ENCODE measurements at places on chromosomes 1 and 21.

GRCh38 chr21:34981791-34982190 lies 67.3 kb downstream of the RUNX1 start:
- DNase-seq: no peak

DNA sequence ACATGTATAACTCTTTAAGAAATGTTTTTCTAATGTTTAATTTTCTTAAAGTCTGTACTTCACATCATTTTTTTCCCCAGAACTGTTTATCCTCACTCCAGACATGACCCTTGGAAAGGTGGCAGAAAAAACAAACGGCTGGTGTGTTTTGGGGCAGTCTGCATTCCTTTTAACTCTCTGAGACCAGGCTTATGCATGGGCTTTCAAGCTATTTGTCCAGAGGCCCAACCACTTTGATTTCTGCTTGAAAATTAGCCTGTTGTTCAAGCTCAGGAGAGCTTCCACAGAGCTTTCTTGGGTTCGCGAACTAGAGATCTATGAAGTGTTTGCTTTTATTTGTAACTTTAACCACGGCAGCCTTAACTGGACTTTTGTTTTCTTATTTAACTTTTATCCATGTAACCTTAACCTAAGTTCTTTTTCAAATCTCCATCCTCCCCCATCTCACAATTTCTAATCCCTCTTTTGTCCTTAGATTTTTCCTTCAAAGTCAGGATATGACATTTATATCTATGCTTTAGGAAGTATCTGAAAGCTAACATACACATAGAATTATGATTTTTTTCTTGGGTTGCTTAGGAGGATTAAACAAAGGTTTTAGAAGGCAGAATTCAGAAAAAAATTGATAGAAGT lies 111.8 kb downstream of the FGGY start:
- DNase-seq: no peak

DNA sequence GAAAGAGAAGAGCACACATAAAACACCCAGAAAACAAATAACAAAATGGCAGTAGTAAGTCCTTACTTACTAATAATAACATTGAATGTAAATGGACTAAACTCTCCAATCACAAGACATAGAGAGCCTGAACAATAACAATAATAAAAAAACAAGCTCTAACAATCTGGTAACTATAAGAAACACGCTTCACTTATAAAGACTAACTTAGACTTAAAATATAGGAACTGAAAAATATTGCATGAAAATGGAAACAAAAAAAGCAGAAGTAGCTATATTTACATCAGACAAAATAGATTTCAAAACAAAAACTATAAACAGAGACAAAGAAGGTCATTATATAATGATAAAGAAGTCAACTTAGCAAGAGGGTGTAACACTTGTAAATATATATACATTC lies 83.1 kb upstream of the LYPLAL1 start:
- DNase-seq: no peak

DNA sequence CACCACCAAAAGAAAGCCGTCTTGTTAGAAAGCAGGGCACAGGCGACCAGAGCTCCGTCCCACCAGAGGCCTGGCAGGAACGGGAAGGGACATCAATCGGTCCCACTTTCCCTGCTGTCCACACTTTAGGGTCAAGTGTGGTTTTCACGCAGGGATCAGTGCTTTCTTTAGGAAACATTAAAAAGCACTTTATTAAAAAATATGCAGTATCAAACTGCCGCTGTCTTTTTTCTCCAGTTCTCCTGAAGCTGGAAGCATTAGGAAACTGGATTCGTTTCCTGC lies 437 bp downstream of the IFNLR1 start:
- no peak for DNase-seq

GRCh38 chr1:239816081-239816782 lies 275.5 kb upstream of the FMN2 start:
- no peak for DNase-seq

GRCh38 chr1:156129687-156130577 lies 15.4 kb downstream of the LMNA start:
- peak; percentile 62 for DNase-seq

DNA sequence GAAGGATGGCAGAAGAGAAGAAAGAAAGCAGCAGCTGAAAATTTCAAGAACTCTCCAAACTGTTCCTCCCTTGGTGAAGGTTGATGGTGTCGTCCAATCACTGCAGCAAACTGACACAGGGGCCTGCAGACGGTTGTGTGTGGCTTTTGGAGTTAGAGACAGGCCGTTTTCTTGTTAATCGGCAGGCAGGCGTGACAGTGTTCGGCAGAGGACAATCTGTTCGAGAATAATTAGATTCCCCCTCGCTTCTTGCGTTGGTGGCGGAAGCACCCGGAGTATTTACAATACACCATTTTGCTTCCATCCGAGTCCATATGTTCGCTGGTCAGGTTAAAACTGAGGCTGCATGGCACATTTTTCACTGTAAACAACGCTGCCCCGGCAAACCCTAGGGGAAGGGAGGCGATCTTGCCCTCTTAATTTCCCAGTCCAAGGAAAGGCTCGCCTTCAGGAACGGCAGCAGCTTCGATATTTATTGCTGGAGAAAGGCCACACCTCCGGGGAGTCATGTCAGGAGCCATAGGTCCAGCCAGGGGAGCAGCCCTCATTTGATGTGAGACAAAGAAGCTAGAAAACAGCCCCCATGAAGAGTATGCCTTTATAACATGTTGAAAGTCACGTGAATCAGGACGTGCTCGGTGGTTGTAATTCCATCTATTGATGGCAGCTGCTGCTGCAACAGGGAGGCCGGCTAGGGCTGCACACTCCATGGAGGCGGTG lies 360.1 kb downstream of the SMYD3 start:
- DNase-seq: no peak

DNA sequence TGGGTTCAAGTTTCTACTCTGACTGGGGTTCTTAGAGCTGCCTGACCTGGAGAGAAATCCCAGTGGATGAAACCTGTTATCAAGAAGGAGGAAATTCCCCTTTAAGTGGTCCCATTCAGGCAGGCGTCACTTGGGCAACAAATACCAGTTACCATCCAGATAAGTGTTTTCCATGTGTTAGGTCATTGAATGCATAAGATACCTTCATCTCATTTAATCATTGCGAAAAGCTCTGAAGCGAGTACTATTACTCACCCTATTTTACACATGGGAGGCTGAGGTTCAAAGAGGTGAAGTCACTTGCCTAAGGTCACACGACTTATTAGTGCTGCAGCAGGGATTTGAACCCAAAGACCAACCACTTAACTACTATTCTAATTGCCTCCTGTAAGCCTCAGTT lies 45.5 kb upstream of the RPL11 start:
- DNase-seq: no peak

- no peak for DNase-seq
Measured at GRCh38 chr1:206505702-206506355, 1.5 kb upstream of the RASSF5 start.

- peak; percentile 41 for DNase-seq
Measured at GRCh38 chr1:161792740-161793139, 26.6 kb downstream of the ATF6 start.

GRCh38 chr1:98677288-98677687 lies 15.8 kb downstream of the SNX7 start:
- DNase-seq: no peak

DNA sequence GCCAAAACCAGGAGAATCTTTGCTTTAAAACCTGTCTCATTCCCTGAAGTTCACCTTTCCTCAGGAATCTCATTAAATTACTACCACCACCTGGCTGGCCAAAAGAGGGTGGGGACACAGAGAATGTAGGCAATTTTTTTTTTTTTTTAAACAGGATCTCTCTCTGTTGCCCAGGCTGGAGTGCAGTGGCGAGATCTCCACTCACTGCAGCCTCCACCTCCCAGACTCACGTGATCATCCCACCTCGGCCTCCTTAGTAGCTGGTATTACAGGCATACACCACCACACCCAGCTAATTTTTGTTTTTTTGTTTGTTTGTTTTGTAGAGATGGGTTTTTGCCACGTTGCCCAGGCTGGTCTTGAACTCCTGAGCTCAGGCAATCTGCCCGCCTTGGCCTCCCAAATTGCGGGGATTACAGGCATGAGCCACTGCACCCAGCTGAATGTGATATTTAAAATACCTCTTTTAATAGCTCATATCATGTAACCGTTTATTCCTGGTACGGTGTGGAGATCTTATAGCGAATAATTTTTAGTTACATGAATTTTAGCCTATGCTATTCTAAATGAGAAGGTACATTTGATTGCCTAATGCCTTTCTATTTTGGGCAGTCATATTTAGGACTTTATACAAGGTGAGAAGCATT lies 84.5 kb downstream of the POU2F1 start:
- no peak for DNase-seq

DNA sequence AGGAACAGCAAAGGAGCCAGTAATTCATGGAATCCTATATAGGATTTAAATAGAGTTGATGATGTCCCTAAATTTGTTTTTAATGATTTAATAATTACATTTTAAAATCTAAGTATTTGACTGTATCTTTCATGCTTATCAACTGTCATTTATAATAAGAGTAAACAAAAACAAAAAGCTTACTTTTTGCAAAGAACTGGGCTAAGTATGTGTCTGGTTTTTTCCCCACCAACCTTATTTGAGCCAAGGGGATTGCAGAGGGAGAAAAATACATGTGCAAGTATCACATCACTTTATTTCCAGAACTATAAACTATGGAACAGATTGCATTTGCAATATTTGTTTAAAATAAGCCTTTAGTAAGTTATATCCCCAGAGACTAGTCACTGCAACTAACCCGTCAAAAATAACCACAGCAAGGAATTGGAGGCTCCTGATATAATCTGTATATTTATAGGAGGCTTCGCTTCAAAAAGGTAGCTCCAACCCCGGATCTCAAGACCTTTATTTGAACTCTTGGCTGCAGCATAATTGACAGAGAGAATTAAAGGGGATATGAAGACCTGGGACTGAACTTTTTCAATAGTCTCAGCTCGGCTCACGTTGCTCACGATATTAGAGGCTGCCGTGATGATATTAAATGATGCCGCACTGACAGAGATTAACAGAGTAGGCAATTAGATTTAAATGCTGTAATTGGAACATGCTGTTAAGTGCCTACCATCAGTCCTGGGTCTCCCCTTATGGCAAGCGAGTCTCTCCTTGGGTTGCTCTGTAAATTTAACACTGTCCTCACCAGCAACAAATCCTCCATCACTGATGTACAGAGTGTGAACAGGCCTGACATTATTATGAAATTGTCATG lies 329.1 kb upstream of the NFIA start:
- no peak for DNase-seq

- DNase-seq: no peak
Measured at GRCh38 chr21:20024741-20025140, 973.5 kb upstream of the NCAM2 start.

GRCh38 chr1:112689842-112690237 lies 15.4 kb downstream of the MOV10 start:
- DNase-seq: no peak

GRCh38 chr1:15384301-15384901 lies 25.3 kb upstream of the EFHD2 start:
- no peak for DNase-seq

GRCh38 chr1:109089242-109090015 lies 1.1 kb upstream of the TMEM167B start:
- no peak for DNase-seq

DNA sequence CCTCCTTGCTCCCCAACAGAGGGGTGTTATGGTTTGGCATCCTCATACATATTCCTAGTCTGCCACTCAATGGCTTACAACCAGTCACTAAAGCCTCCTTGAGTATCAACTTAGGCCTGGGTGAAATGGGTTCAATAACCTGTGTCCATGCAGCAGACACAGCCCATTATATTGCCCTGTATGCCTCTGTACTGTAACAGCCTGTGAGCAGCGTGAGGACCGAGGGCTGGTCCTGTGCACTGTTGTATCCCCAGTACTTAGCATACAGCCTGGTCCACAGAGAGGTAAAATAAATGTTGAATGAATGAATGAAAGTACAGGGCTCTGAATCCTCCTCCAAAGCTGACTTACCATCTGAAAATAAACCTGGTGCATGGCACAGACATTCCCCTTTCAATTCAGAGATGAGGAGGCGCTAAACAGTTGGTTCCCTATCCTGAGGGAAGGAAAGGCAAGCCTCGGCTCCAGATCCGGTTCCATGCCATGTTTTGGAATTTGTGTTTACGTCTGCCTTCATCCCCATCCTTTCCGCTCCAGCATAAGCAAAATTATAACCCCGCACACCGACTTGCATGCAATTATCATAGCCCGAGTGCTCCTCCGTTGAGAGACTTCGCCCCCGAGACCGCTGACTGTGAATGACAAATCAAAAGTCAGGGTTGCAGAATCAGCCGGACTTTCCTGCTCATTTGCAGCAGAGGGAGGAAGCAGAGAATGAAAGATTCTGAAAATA lies 45.0 kb upstream of the DNAJC6 start:
- DNase-seq: no peak

GRCh38 chr1:190849346-190849745 lies 371.7 kb upstream of the BRINP3 start:
- DNase-seq: no peak

DNA sequence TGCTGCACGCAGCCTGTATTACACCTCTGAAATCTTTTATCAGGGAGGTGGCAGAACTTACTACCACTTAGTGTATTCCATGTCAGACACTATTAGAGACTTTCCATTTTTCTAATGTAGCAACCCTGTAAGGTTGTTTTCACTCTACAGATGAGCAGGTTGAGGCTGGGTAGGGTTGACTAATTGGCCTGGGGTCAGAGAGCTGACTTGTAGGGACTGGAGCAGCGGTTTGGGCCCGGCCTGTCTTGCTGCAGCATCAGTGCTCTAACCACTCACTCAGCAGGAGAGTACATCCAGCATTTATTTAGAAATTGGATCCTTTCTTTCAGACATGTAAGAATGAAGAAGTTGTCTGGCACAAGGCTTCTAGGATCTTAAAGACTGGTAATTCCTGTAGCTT lies 25.7 kb upstream of the NBL1 start:
- no peak for DNase-seq

DNA sequence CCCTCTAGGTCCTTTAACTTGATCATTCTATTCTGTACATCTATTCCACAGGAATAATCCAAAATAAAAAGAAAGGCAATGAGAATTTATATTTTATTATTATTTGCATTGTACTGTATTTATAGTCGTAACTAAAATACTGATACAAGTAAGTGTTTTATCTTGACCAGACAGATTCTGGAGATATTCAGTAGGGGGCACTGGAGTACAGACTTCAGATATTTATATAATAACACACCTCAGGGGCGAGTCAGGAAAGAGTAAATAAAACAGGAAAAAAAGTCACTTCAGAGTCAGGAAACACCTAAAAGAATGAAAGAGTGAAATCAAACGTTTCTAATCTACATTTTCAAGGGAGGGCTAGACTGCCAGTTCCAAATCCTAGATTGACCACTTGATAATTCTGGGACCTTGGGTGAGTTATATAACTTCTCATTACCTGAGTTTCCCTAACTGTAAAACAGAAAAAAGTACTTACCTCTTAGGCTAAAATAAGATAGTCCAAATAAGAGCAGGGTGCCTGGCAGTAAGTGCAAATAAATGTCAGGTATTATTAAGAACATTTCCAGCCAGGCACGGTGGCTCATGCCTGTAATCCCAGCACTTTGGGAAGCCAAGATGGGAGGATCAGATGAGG lies 31.1 kb upstream of the MTF1 start:
- no peak for DNase-seq

DNA sequence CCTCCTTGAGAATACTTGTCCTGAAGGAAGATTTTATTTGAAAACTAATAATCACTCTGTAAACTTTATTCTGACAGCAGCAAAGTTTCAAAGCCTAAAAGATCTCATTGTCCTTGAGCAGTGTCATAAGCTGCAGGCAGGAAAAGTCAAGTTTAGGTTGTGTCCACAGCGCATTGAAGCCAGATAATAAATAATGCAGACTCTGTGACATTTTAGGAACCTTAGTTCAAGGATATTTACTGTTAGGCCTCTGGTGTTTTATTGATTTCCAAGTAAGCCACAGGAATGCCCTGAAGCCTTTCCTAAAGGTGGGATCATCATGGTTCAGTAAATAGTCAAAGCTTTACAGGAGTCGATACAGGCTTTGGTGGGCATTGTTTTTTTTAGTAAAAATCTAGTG lies 356.4 kb upstream of the SGIP1 start:
- no peak for DNase-seq

All from naive thymus-derived CD4-positive, alpha-beta T cell (primary cell).